ENCODE measurements at places on chromosomes 5 and 9. TPM values are rescaled to one million over a fixed set of nuclear protein-coding genes. Genes with fewer than 3 reads are reported as not detected.

SPOCK1 gene
- 8.4 TPM for total RNA-seq

FYB1 gene
- 51.0 TPM for total RNA-seq

BTNL8 gene
- total RNA-seq, result 5.3 TPM

DNA sequence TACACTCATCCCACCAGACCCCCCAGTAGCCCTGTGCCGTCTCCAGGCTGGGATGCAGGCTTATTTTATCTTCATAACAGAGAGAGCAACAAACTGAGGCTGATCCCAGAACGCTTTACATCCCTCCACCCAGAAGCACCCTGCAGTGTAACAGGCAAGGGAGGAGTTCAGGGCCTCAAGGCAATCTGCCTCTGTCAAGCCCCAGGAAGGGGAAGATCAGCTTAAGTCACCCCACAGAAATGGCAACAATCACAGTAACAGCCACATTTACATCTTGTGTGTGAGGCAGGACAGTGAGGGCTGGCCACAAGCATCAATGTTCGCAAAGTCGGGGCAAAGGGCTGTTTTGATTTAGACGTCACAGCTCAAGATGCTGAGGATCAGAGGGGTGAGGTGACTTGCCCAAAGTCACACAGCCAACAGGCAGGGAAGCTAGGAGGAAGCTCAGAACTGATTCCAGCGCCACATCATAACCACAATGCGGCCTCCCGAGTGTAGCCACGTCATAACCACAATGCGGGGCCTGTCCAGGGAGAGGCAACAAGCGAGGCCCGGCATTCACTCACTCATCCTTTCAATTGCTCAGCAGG is 14.4 kb downstream of the STK10 start:
- H3K4me3 ChIP-seq, result peak overlapping the region; percentile 45
- peak overlapping the region; percentile 73 for H3K27ac ChIP-seq
- peaks cover 80% of the 10 kb centered on the region for H3K4me1 ChIP-seq
- H3K36me3 ChIP-seq, result no peaks in the 10 kb centered on the region
- H3K27me3 ChIP-seq, result no peaks in the 10 kb centered on the region

GRCh38 chr9:130667120-130667435 is 2.7 kb downstream of the PRDM12 start:
- no peak overlapping the region for H3K4me3 ChIP-seq
- no peak overlapping the region for H3K27ac ChIP-seq
- DNase-seq, result no peak
- H3K27me3 ChIP-seq, result peaks cover 65% of the 10 kb centered on the region
- no peaks in the 10 kb centered on the region for H3K36me3 ChIP-seq

DNA sequence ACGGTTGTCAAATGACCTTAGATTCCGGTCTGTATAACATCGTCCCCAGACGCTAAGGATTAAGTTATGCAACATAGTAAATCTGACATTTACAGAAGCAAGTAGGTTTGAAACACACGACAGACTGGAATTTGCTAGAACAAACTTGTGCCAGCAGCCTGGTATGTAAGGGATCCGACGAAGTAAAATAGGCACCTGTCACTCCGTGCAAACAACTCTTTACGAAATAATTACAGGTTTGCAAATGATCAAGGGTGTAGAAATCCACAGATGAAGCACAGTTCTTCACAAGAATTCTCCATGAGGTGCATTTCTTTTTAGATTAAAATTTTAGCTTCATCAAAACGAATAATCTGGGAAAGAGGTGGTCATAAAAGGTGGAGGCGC is 508 bp downstream of the MOCS2 start:
- DNase-seq, result no peak
- H3K27me3 ChIP-seq, result no peaks in the 10 kb centered on the region
- peaks cover 16% of the 10 kb centered on the region for H3K4me1 ChIP-seq
- peak overlapping the region; percentile 73 for H3K4me3 ChIP-seq
- H3K27ac ChIP-seq, result peak overlapping the region; percentile 76

DNA sequence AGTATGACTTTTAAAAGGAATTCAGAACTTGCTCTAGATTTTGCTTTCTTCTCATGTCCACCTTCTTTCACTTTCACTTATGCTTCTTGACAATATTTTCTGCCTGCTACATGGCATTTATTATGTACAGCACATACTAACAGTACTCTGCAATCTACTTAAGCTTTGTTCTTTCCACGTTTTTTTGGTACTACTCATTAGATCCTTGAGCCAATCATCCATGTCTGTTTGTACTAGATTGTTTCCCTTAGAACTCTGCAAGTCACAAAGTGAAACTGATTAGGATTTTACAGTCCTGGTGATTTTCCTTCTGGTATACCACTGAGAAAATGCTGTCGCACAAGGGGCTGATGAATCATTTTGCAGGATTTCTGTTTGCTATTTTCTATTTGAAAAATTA is 78.3 kb downstream of the PARP8 start:
- peaks cover 11% of the 10 kb centered on the region for H3K4me1 ChIP-seq
- no peak for DNase-seq
- peak overlapping the region; percentile 42 for H3K4me3 ChIP-seq
- H3K36me3 ChIP-seq, result no peaks in the 10 kb centered on the region
- peak overlapping the region; percentile 56 for H3K27ac ChIP-seq

DNA sequence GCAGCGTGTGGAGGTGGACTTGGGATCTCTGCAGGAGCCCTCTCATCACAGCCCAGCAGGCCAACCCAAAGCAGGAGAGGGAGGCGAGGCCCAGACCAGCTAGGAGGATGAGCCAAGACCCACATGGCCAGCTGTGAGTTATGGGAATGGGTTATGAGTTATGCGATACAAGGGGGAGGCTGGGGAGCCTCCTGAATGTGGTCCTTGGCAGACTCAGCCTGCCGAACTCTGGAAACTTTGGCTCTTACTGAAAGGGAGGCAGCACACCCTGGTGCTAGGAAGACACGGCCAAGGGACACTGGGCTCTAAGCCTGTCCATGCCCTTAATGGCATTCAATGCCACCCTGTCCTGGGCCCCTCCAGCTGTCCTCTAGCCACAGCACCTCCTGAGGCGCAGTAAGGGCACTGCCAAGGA is 7.7 kb upstream of the VAV2 start:
- H3K36me3 ChIP-seq, result no peaks in the 10 kb centered on the region
- H3K4me3 ChIP-seq, result no peak overlapping the region
- no peaks in the 10 kb centered on the region for H3K4me1 ChIP-seq
- no peaks in the 10 kb centered on the region for H3K27me3 ChIP-seq
- no peak overlapping the region for H3K27ac ChIP-seq

- no peaks in the 10 kb centered on the region for H3K27me3 ChIP-seq
- H3K4me1 ChIP-seq, result no peaks in the 10 kb centered on the region
- H3K4me3 ChIP-seq, result no peak overlapping the region
Measured at GRCh38 chr9:19994296-19994695, 205.5 kb upstream of the SLC24A2 start.

DNA sequence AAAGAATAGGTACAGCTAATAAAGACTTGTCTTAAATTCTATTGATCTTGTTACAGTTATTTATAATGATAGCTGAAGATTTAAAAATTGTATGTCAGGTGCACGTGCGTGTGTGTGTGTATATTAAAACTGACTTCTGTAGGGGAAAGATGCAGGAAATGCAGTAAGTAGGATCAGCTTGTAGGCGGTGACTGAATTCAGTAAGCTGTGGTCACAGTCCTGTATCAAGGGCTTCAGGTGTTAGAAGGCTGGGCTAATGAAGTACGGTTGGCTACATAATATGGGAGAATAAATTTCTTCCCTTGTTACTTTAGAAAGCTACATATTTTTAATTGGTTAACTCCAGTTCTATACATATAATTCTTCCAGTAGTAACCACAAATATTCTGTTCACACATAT is 54.2 kb downstream of the LNPEP start:
- H3K4me1 ChIP-seq, result no peaks in the 10 kb centered on the region
- no peak for DNase-seq
- peaks cover 74% of the 10 kb centered on the region for H3K36me3 ChIP-seq
- H3K27ac ChIP-seq, result no peak overlapping the region
- H3K4me3 ChIP-seq, result no peak overlapping the region

DNA sequence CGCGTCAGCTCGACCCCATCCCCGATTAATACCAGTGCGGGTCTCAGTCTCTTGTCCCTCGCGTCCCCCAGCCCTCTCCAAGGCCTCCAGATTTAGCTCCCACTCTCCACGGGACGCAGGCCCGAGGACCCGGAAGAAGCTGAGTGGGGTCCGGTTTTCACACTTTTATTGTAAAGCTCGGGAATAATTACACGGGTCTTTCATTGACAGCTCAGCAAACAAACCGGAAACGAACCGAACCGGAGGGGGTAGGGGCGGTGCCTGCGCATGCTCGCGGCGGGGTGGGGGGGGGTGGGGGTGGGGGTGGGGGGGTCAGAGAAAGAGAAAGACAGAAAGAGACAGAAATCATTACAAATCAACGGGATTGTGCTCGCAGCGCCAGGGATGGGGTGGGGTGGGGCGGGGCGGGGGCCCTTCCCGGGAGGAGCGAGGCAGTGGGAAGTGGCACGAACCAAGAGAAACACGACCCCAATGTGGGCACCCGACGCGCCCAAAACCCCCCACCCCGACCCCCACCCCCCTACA is 27.9 kb downstream of the PCDH1 start:
- peak overlapping the region; percentile 97 for H3K27ac ChIP-seq
- peaks cover 42% of the 10 kb centered on the region for H3K4me1 ChIP-seq
- H3K4me3 ChIP-seq, result peak overlapping the region; percentile 85

DNA sequence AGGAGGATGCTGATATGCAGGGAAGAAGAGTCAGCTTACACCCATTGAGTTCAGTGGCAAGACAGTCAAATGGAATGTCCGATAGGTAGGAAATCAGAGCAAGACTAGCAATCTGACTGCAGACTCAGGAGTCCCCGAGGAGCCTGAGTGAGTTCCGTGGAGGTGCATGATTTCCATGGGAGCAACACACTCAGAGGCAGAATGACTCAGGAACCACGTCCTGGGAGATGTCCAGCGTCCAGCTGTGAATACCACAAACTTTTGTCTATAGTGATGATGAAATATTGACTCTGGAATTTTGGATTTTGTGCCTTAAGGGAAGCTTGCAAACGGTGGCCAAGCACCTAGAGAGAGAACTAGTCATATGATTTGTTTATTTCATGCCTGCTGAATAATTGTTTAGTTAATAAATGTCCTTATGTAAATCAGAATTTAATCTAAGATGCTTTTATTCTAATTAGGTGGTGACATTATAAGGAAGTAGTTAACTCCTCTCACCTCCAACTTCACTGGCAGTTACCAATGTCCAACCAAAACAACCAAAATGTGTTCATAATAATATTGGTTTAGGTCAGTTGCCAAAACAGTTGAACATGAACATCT is 100.4 kb downstream of the PDE4D start:
- H3K27me3 ChIP-seq, result no peaks in the 10 kb centered on the region
- H3K27ac ChIP-seq, result no peak overlapping the region
- no peaks in the 10 kb centered on the region for H3K36me3 ChIP-seq
- H3K4me3 ChIP-seq, result no peak overlapping the region
- H3K4me1 ChIP-seq, result no peaks in the 10 kb centered on the region
- DNase-seq, result no peak

DNA sequence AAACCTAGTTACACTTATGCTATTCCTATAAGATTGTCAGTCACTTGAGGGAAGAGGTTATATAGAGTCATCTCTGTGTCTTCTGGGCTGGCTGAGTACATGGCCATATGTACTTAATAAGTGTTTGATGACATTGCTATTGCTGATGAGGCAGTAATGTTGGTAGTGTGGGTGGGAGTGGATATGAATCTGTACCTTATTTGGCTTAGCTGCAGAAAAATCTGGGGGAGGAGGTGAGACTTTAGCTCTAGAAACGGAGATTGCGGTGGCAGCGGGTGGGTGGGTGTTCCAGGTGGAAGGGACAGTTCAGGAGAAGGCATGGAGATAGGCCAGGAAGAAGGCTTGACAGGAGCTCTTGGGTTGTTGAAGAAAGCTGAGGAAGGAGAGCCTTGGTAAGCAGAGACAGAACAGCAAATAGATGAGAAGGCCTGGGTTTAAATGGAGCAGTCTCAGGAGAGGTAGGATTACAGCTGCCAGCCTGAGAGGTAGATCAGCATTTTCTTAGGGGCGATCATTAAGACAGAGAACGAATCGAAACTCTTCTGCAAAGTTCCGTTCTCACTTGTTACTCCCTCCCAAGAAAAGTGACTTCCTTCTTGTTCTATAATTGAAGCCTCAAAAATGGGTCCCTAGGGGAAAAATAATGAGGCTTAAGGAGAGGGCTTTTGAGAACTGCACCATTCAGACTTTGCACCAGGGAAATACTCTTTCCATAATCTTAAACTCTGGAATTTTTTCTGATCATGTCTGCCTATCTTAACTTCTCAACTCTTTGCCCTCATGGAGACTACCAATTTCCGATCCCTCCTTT is 160.5 kb downstream of the UNC13B start:
- no peak overlapping the region for H3K27ac ChIP-seq
- H3K27me3 ChIP-seq, result no peaks in the 10 kb centered on the region
- H3K4me1 ChIP-seq, result no peaks in the 10 kb centered on the region
- no peak for DNase-seq
- peaks cover 47% of the 10 kb centered on the region for H3K36me3 ChIP-seq

DNA sequence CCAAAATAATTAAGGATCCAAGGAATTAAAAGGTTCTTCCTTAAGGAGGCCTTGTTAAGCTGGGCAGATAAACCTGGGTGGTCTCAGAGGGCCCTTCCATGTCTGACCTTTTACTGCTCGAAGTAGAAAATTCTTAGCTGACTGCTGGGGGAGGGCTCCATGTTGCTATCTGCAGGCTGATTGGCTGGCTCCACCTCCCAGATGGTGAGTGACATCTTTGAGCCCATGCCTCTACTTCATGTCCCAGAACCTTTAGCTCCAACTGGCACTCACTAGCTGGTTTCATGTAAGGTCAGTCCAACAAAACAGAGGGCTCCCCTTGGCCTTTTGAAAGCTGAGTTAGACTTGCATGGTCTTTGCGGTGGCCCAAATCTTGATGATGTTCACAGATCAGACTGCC is 188.2 kb downstream of the PAX5 start:
- H3K36me3 ChIP-seq, result no peaks in the 10 kb centered on the region
- no peak for DNase-seq
- H3K4me1 ChIP-seq, result no peaks in the 10 kb centered on the region

GRCh38 chr5:73950912-73951430 is 325.0 kb downstream of the ARHGEF28 start:
- no peaks in the 10 kb centered on the region for H3K36me3 ChIP-seq
- no peaks in the 10 kb centered on the region for H3K27me3 ChIP-seq
- H3K4me1 ChIP-seq, result no peaks in the 10 kb centered on the region
- no peak for DNase-seq
- H3K27ac ChIP-seq, result no peak overlapping the region
- H3K4me3 ChIP-seq, result no peak overlapping the region

GRCh38 chr9:99359336-99359735 is 137.3 kb downstream of the SEC61B start:
- no peak overlapping the region for H3K4me3 ChIP-seq
- no peaks in the 10 kb centered on the region for H3K36me3 ChIP-seq
- no peak for DNase-seq
- H3K27me3 ChIP-seq, result peaks cover 7% of the 10 kb centered on the region

DNA sequence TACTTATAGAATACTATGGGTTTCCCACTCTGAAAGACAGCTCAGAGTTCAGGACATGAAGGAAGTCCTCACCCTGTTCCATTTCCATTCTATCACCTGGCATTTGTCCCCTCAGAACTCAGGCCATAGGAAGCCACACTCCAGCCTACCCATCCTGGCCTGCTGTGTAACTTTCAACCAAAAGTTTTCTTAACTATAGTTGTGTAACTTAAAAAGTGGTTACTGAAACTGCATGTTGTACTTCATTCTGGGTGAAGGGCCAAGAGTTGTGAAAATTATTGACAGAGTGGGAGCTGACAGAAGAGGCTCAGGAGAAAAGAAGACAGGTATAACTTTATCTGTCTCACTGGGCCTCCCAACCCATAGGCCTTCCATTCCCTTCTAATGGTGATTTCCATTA is 212.5 kb downstream of the RAB3C start:
- no peak overlapping the region for H3K27ac ChIP-seq
- DNase-seq, result no peak
- no peak overlapping the region for H3K4me3 ChIP-seq
- no peaks in the 10 kb centered on the region for H3K36me3 ChIP-seq
